ENCODE measurements at places on chromosomes 2 and 18. TPM values are rescaled to one million over a fixed set of nuclear protein-coding genes. Genes with fewer than 3 reads are reported as not detected.

Gene SKOR2
- total RNA-seq: not detected

Gene NRP2
- total RNA-seq: 149 TPM

Gene STK39
- total RNA-seq: 16.2 TPM

Gene ASAP2
- 79.2 TPM for total RNA-seq

Gene CFAP65
- total RNA-seq: not detected

Gene PLEKHH2
- total RNA-seq: 1.1 TPM

Gene REEP1
- total RNA-seq: 0.53 TPM

Gene TMBIM1
- total RNA-seq: 159 TPM

Gene FBXO36
- 1.1 TPM for total RNA-seq

Gene EFR3B
- total RNA-seq: 0.77 TPM

Gene EGR4
- not detected for total RNA-seq

Gene OBSL1
- 8.0 TPM for total RNA-seq

Gene GFPT1
- 38.7 TPM for total RNA-seq

Gene AMER3
- not detected for total RNA-seq

Gene DNAJC5G
- total RNA-seq: 0.77 TPM

Gene CD302
- 10.6 TPM for total RNA-seq

Gene CD8B2
- total RNA-seq: not detected

Gene TFPI
- 286 TPM for total RNA-seq

Gene STPG4
- 0.53 TPM for total RNA-seq

Gene OSR1
- total RNA-seq: not detected

Gene MAP2
- 61.2 TPM for total RNA-seq

Gene REG1B
- not detected for total RNA-seq

Gene HOXD11
- total RNA-seq: not detected
